T-helper 1 cell (primary cell): ENCODE measurements at places on chromosomes 4 and X.

DNA sequence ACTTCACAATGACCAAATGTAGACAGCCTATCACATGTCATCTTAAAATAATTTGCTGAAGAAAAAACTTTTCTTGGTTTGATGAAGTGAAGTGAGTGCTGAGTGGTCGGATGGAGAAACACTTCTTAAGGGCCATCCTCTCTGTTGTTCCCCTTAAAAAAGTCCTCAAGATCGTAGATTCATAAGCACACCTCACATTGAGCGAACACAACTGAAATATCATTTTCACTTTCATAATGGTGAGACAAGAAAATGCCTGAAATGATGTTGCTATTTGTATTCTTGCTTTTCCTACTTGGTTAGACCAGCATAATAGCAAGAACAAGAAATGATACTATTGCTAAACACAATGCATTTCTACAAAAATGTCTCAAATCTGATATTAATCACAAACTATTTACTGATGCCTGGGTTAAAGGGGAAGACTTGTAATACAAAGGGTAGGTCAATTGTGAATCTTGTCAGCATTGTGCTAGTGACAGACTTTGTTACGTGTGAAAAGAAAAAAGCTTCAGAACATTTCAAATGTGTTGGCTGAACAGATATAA lies 305.6 kb upstream of the NR3C2 start:
- no peak for DNase-seq

DNA sequence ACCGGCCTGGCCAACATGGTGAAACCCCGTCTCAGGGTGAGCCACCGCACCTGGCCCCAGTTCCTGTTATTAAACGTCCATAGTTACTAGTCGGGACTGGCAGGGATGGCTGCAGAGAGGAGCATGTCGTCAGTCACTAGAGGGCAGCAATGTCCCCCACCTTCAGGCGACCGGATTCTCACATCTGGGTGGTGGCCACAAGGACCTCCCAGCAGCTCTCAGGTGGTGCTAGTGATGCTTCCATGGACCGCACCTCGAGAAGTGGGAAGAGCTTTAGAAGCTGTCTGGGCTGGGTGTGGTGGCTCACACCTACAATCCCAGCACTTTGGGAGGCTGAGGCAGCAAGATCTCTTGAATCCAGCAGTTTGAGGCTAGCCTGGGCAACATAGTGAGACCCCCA lies 13.3 kb upstream of the IL3RA start:
- DNase-seq: peak; percentile 34

DNA sequence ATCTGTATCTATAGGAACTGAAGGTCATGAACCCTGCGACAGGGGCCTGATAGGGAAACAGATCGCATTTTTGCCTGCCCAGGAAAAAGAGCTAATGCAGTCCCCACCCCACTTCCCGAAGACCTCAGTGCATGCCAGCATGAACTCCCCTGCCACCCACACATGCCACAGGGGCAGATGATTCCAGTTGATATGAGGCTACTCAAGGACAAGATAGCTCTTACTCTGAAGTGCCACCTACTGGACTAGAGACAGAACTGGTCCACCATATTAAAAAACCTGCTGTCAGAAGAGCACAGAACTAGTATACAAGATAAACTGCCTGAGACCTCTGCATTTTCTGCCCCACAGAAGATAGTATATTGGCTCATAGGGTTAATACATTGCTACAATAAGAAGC lies 68.0 kb downstream of the YIPF7 start:
- DNase-seq: no peak

GRCh38 chr4:24174602-24175001 lies 284.8 kb upstream of the PPARGC1A start:
- DNase-seq: no peak
